ENCODE measurements at places on chromosomes 2 and 18. TPM values are rescaled to one million over a fixed set of nuclear protein-coding genes. Genes with fewer than 3 reads are reported as not detected.

- H3K4me1 ChIP-seq, result peaks cover 23% of the 10 kb centered on the region
- H3K36me3 ChIP-seq, result no peaks in the 10 kb centered on the region
- no peaks in the 10 kb centered on the region for H3K27me3 ChIP-seq
- peak overlapping the region; percentile 87 for H3K27ac ChIP-seq
- peak overlapping the region; percentile 31 for H3K4me3 ChIP-seq
These were observed 165.6 kb upstream of the SERTAD2 start for GRCh38 chr2:64819361-64819760.

- no peaks in the 10 kb centered on the region for H3K36me3 ChIP-seq
- H3K4me3 ChIP-seq, result peak overlapping the region; percentile 47
- DNase-seq, result peak; percentile 19
- no peaks in the 10 kb centered on the region for H3K4me1 ChIP-seq
- H3K27ac ChIP-seq, result no peak overlapping the region
These were observed 4.4 kb upstream of the NEU4 start for GRCh38 chr2:241804326-241805229.

- H3K4me1 ChIP-seq, result no peaks in the 10 kb centered on the region
- no peak overlapping the region for H3K4me3 ChIP-seq
- H3K36me3 ChIP-seq, result no peaks in the 10 kb centered on the region
- no peak overlapping the region for H3K27ac ChIP-seq
- H3K27me3 ChIP-seq, result peaks cover 2% of the 10 kb centered on the region
- no peak for DNase-seq
These were observed 68.8 kb downstream of the MEP1B start for GRCh38 chr18:32258558-32259204.

Gene SAG
- polyA plus RNA-seq, result not detected

GRCh38 chr2:9400268-9401058, 22.9 kb downstream of the ITGB1BP1 start:
- H3K36me3 ChIP-seq, result no peaks in the 10 kb centered on the region
- no peaks in the 10 kb centered on the region for H3K4me1 ChIP-seq
- H3K4me3 ChIP-seq, result no peak overlapping the region
- no peak overlapping the region for H3K27ac ChIP-seq
- no peak for DNase-seq

Gene CCDC178
- not detected for polyA plus RNA-seq

GRCh38 chr18:76051396-76052226, 443.4 kb downstream of the ZNF516 start:
- no peak overlapping the region for H3K4me3 ChIP-seq
- no peaks in the 10 kb centered on the region for H3K36me3 ChIP-seq
- DNase-seq, result no peak
- H3K4me1 ChIP-seq, result no peaks in the 10 kb centered on the region
- H3K27ac ChIP-seq, result no peak overlapping the region

Gene CDKL4
- not detected for polyA plus RNA-seq

Gene TCF7L1
- polyA plus RNA-seq, result not detected

DNA sequence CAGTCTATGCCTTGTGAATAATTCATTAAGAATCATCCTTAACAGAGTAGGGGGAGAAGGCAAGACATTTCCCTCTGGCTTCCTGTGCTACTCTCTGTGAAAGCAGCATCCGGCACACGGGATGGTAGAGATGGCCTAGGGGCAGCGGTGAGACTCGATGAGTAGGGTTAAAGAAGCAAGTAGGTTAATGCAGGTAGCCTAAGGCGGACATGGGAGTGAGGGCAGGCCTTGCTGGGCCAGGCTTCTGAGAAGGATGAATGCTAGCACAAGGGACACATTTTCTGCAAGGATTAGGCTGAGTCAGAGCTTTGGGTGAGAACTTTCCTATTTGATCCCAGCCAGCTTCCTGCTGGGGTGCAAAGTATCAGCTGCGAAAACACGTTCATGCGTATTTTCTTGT, 80.8 kb downstream of the NXPH2 start:
- no peak overlapping the region for H3K27ac ChIP-seq
- no peaks in the 10 kb centered on the region for H3K27me3 ChIP-seq
- H3K36me3 ChIP-seq, result no peaks in the 10 kb centered on the region
- H3K4me3 ChIP-seq, result no peak overlapping the region

GRCh38 chr2:88082781-88083180, 15.2 kb downstream of the SMYD1 start:
- no peak for DNase-seq
- no peak overlapping the region for H3K4me3 ChIP-seq
- no peaks in the 10 kb centered on the region for H3K36me3 ChIP-seq
- no peaks in the 10 kb centered on the region for H3K4me1 ChIP-seq
- H3K27me3 ChIP-seq, result peaks cover 4% of the 10 kb centered on the region
- no peak overlapping the region for H3K27ac ChIP-seq

GRCh38 chr2:177334940-177335543, 57.5 kb upstream of the AGPS start:
- peaks cover 7% of the 10 kb centered on the region for H3K4me1 ChIP-seq
- no peak overlapping the region for H3K4me3 ChIP-seq

GRCh38 chr2:85732467-85733120, 21.2 kb upstream of the ATOH8 start:
- H3K27ac ChIP-seq, result no peak overlapping the region
- no peak for DNase-seq
- peaks cover 7% of the 10 kb centered on the region for H3K4me1 ChIP-seq

DNA sequence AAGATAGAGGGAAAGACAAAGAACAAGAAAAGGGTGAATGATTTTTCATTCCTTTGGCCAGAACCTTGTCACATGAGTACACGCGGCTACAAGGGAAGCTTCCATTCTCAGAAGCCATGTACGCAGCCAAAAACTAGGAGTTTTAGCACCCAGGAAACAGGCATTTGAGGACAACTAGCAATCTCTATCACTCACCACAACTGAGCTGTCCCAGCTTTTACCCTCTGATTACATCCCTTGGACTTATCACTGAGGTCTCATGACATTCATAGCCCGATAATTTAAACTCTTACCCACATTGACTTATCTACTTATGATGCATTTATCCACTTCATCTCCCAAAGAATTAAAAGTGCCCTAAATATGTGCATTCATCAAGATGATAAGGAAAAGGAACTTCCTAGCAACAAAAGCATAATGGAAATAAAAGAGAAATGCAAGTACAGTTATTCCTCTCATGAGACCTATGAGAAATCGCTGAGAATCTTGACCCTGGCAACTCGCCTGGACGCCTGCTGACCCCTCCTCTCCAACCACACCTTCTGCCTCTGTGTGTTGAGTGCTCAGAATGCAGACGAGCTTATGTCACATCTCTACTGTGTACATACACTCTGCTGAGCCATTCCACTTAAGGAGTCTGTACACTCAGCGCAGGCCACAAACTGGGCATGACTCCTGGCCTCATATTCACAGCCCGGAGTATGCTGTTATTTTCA, 28.7 kb upstream of the MFSD6 start:
- no peaks in the 10 kb centered on the region for H3K36me3 ChIP-seq
- DNase-seq, result no peak
- peaks cover 1% of the 10 kb centered on the region for H3K27me3 ChIP-seq
- no peaks in the 10 kb centered on the region for H3K4me1 ChIP-seq
- H3K4me3 ChIP-seq, result no peak overlapping the region
- no peak overlapping the region for H3K27ac ChIP-seq

DNA sequence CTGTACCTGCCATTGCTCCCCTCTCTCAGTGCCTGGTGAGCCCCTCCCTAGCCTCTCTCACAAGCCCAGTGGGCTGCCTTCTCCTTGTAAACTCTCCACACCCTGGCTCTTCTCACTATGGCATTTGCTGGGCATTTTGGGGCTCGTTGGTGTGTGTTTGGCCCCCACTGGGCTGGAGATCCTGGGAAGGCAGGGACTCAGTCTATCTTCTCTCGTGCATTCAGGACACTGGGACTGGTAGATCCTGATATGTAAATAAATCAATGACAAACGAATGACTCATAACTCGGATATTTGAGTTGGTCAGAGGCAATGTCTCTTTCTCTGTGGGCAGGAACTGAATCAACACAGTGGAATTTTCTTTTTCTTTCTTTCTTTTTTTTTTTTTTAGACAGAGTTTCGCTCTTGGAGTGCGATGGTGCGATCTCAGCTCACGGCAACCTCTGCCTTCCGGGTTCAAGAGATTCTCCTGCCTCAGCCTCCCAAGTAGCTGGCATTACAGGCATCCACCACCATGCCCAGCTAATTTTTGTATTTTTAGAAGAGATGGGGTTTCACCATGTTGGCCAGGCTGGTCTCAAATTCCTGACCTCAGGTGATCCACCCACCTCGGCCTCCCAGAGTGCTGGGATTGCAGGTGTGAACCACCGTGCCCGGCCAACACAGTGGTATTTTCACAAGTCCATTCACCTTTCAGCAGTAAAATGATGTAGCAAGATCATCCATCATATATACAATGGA, 144.6 kb upstream of the SPRED2 start:
- peaks cover 4% of the 10 kb centered on the region for H3K36me3 ChIP-seq
- H3K4me3 ChIP-seq, result no peak overlapping the region
- no peak overlapping the region for H3K27ac ChIP-seq
- H3K4me1 ChIP-seq, result peaks cover 2% of the 10 kb centered on the region

GRCh38 chr2:160870729-160871465, 289.3 kb upstream of the TANK start:
- DNase-seq, result no peak
- no peaks in the 10 kb centered on the region for H3K36me3 ChIP-seq
- H3K27ac ChIP-seq, result no peak overlapping the region
- no peaks in the 10 kb centered on the region for H3K27me3 ChIP-seq

Gene CYP27A1
- polyA plus RNA-seq, result not detected

- no peaks in the 10 kb centered on the region for H3K36me3 ChIP-seq
- H3K27me3 ChIP-seq, result peaks cover 10% of the 10 kb centered on the region
- DNase-seq, result no peak
- peaks cover 26% of the 10 kb centered on the region for H3K4me1 ChIP-seq
- H3K4me3 ChIP-seq, result no peak overlapping the region
- peak overlapping the region; percentile 56 for H3K27ac ChIP-seq
These were observed 4.4 kb upstream of the ATG16L1 start for GRCh38 chr2:233247116-233247515.

Gene CLEC4F
- polyA plus RNA-seq, result not detected

Gene SLC9A4
- not detected for polyA plus RNA-seq

GRCh38 chr18:34196256-34196655, 28.5 kb downstream of the NOL4 start:
- H3K4me3 ChIP-seq, result no peak overlapping the region
- no peak overlapping the region for H3K27ac ChIP-seq
- no peaks in the 10 kb centered on the region for H3K36me3 ChIP-seq
- DNase-seq, result no peak

- no peaks in the 10 kb centered on the region for H3K4me1 ChIP-seq
- no peaks in the 10 kb centered on the region for H3K36me3 ChIP-seq
- DNase-seq, result no peak
- peaks cover 4% of the 10 kb centered on the region for H3K27me3 ChIP-seq
- no peak overlapping the region for H3K4me3 ChIP-seq
These were observed 195.2 kb downstream of the SH3BP4 start for GRCh38 chr2:235146871-235147565.

Gene DSEL
- polyA plus RNA-seq, result not detected

Gene SIX3
- not detected for polyA plus RNA-seq

Gene CERKL
- polyA plus RNA-seq, result 19.6 TPM

- no peak overlapping the region for H3K27ac ChIP-seq
- H3K27me3 ChIP-seq, result no peaks in the 10 kb centered on the region
- no peaks in the 10 kb centered on the region for H3K4me1 ChIP-seq
- no peak overlapping the region for H3K4me3 ChIP-seq
These were observed 270.7 kb upstream of the CELF4 start for GRCh38 chr18:37836071-37836970.

- H3K27me3 ChIP-seq, result peaks cover 2% of the 10 kb centered on the region
- peaks cover 4% of the 10 kb centered on the region for H3K36me3 ChIP-seq
- H3K4me3 ChIP-seq, result no peak overlapping the region
- H3K4me1 ChIP-seq, result no peaks in the 10 kb centered on the region
These were observed 111.0 kb upstream of the ODC1 start for GRCh38 chr2:10559101-10559500.

Gene CAPN14
- not detected for polyA plus RNA-seq

Gene SKA1
- polyA plus RNA-seq, result 1.2 TPM

Gene RFTN2
- polyA plus RNA-seq, result not detected

- H3K4me1 ChIP-seq, result no peaks in the 10 kb centered on the region
- peaks cover 6% of the 10 kb centered on the region for H3K27me3 ChIP-seq
- DNase-seq, result no peak
- no peak overlapping the region for H3K4me3 ChIP-seq
- H3K27ac ChIP-seq, result no peak overlapping the region
- H3K36me3 ChIP-seq, result peaks cover 8% of the 10 kb centered on the region
These were observed 244.8 kb upstream of the NCKAP5 start for GRCh38 chr2:133812826-133813617.

DNA sequence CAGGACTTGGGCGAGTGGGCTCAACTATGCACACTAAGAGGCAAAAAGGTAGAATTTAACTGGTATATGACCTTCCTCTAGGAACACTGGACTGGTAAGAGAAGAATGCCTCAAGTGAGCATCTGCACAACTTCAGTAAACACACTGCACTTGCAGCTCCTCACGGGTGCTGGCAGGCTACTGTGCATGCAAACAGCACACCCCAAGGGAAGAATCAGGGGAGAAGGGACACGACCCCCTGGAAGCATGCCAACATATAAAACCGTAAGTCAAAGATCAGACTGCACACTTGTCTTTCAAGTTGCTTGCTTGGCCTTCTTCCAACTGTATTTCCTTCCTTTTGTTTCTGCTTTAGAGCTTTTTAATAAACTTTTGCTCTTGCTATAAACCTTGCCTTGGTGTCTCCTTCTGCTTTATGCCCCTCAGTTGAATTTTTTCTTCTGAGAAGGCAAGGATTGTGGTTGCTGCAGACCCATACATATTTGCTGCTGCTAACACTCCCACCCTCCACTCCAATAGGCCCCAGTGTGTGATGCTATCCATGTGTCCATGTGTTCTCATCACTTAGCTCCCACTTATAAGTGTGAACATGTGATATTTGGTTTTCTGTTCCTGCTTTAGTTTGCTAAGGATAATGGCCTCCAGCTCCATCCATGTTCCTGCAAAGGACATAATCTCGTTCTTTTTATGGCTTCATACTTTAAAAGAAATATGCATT, 263.7 kb upstream of the SPOPL start:
- H3K27me3 ChIP-seq, result no peaks in the 10 kb centered on the region
- H3K36me3 ChIP-seq, result no peaks in the 10 kb centered on the region
- H3K4me1 ChIP-seq, result no peaks in the 10 kb centered on the region
- H3K27ac ChIP-seq, result no peak overlapping the region
- no peak for DNase-seq

DNA sequence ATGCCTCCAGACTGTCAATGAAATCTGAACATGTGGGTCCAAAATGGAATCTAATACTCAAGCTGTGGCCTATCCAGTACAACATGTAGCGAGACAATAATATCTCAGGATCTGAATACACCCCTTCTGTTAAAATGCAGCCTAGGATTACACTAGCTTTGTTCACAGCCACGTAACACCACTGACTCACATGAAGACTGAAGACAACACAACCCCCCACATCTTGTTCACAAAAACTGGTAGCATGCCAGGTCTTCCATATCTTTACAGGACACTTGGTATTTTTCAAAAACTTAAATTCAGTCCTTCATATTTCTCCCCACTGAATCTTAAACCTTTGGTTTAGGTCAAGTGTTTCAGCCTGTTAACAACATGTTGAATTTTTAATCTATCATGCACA, 84.2 kb downstream of the SLC8A1 start:
- DNase-seq, result no peak
- no peaks in the 10 kb centered on the region for H3K36me3 ChIP-seq
- peaks cover 2% of the 10 kb centered on the region for H3K4me1 ChIP-seq
- H3K27ac ChIP-seq, result no peak overlapping the region
- no peak overlapping the region for H3K4me3 ChIP-seq

GRCh38 chr18:78393086-78393862, 586.3 kb upstream of the SALL3 start:
- no peak overlapping the region for H3K27ac ChIP-seq
- DNase-seq, result no peak
- H3K36me3 ChIP-seq, result no peaks in the 10 kb centered on the region
- no peak overlapping the region for H3K4me3 ChIP-seq
- H3K27me3 ChIP-seq, result no peaks in the 10 kb centered on the region

Gene MRPL33
- polyA plus RNA-seq, result 238 TPM

- no peaks in the 10 kb centered on the region for H3K36me3 ChIP-seq
- no peak overlapping the region for H3K27ac ChIP-seq
- no peak overlapping the region for H3K4me3 ChIP-seq
- H3K27me3 ChIP-seq, result no peaks in the 10 kb centered on the region
- peaks cover 21% of the 10 kb centered on the region for H3K4me1 ChIP-seq
These were observed 11.5 kb upstream of the IL1A start for GRCh38 chr2:112795774-112796173.

Gene GPR45
- not detected for polyA plus RNA-seq

All from immature natural killer cell (primary cell).